ENCODE measurements at places on chromosomes 1 and 21.

GRCh38 chr1:42358791-42359190 lies 21.8 kb upstream of the RIMKLA start:
- DNase-seq: no peak

DNA sequence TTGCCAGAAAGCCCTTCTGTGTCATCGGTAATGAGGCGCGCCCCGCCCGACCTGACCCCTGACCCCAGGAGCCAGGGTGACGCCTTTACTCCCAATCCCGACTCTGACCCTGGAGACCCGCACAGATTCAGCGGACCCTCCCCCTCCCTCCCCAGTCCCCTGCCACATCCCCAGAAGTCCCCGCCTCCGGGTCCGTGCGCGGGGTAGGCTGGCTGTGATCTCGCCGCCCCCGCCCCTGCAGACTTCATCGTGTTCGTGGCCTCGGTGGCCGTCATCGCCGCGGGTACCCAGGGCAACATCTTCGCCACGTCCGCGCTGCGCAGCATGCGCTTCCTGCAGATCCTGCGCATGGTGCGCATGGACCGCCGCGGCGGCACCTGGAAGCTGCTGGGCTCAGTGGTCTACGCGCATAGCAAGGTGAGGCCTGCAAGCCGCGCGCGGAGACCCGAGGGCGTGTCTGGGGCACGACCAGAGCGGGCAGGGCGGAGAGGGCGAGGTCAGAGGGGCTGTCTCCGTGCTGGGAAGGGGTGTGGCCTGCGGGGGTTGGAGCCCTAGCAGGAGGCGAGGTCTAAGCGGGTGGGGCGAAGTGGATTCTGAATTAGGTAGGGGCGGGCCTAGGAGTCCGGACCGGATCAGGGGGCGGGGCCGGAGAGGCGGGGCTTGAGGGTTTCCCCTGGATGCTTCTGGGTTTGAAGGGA lies 34.8 kb downstream of the KCNQ4 start:
- DNase-seq: peak; percentile 88

GRCh38 chr1:220322570-220322969 lies 50.3 kb upstream of the RAB3GAP2 start:
- no peak for DNase-seq

- no peak for DNase-seq
Observed at GRCh38 chr1:56409112-56409691, 170.2 kb downstream of the PLPP3 start.

DNA sequence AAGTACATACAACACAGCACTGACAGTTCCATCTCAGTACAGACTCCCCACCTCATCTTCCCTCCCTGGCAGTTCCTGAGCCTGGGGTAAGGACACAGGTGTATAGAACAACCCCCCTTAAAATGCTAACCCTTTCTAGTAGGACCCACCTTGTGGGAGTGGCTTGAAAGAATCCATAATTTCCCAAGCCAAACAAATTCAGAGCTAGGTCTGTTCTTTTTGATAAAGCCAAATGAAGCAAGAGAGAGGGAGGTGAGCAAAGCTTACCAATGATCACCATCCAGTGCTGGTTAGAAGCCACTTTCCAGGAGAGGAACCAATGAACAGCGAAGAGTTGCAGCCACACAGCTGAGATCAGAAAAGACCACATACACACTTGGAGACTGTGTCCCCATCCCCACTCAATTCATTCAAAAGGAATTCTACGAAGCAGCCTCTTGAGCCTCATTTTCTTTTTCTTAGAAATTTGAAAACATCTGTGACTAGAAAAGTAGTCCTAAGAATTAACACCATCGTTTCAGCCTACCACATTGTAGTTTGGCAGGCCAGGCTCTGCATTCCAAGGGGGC lies 9.2 kb downstream of the UBE2Q1 start:
- DNase-seq: no peak

DNA sequence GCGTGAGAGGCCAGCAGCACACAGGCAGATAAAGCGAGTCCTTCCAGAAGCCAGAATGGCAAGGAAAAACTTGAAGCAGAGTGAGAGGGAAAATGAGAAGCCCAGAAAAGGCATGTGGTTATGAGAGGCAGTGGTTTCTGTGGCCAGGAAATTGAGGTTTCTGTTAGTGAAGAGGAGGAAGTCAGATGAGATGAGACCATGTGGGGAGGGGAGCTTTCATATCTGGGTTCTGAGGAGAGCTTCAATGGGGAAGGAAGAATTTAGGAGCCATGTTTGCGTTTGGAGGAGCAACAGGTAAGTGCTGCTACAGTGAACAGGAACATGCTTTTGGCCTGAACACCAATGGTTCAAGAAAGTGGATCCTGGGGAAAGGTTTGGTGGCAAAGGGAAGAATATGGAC lies 6.1 kb upstream of the CD1A start:
- DNase-seq: peak; percentile 55

GRCh38 chr1:9520411-9520810 lies 18.9 kb upstream of the SLC25A33 start:
- no peak for DNase-seq

DNA sequence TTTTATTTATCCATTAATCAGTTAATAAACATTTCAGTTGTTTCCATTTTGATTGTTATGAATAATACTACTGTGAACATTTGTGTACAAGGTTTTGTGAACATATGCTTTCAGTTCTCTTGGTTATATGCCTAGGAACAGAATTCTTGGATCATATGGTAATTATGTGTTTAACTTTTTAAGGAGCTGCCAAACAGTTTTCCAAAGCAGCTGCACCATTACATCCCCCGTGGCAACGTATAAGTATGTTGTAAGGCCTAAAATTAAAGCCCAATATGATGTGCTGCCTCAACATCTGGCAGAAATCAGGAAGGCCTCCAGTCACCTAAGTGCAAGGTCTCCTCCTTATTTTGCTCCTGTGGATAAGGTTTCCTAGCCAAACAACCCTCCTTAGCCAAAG lies 235.6 kb upstream of the CACYBP start:
- DNase-seq: no peak

DNA sequence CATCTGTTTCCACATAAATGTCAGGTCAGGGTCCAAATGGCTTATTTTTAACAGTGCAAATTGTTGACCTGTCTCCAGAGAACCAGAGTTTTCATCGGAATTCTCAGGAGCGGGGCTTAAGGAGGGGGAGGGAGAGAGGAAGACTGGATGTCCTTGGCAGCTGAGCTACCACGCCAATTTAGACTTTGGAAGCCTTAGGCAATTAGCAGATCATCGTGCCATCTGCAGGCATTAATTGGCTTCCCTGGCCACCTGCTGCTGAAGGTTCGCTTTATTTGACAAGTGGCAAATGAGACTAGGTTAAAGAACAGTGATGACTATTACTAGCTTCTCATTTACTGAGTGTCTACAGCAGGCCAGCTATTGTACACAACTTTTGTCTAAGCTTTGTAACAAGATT lies 43.7 kb downstream of the HLX start:
- DNase-seq: no peak

DNA sequence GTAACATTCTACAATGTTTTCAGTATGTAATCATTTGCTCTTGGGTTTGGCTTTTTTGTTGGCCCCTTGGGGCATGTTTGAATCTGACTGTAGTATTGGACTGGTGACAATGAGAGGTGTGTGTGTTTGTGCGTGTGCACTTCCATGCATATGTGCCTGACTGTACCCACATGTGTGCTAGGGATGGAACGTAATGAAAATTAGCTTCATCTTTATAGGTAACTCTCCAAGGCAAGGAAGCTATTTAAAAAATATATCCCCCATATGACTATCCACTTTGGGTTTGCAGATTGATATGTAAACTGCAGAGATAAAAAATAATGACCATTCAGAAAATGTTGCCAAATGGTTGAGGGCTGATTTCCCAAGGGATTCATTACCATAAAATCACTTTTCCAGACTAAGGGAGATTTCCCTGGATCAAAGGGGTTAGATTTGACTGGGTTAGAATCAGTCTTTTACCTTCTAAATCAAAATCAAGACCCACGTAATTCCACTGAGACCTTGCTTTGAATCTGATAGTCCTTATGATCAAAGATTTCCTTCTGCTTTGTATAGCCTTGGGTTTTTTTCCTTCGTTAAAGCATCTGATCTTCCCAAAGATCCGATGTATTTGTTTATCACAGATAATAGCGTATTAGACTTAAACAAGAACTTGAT lies 189.7 kb downstream of the CENPF start:
- DNase-seq: no peak

DNA sequence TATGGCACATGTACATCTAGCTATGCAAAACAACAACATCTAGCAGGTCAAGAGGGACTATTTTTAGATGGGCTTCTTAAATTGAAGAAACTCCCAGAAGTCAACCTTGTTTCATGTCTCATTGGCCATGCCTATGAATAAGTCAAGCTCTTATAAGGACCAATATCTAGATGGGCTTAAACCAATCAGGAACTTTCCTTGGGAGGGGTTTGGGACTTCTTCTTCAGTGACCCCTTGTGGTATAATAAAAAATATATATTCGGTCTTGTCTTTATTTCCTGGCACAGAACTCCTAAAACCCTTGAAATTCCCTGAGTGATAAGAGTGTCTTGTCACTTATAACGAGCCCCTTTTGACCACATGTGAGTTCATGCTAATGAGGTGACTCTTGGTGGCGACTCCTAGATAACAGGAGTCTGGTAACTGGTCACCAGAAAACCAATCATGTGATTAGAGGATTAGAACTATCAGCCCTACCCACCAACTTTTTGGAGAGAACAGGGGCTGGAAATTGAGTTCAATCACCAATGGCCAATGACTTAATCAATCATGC lies 218.3 kb downstream of the HHIPL2 start:
- no peak for DNase-seq

DNA sequence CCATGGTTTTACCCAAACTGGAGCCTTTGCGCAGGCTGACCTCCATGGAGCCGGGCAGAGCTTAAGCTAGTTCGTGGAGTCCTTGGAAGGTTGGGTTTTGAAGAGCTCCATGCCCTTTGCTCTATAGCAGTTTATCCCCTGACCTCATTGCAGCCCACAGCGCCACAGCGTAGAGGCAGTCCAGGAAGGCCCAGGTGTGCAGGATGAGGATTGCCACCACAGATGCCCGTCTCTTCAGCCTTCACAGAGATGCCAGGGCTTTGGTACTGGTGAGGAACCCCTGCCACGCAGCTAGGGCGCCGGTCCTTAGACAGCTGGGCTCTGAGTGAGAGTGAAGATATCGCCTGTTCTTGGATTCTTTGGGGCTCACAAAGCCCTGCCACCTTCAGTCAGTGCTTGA lies 138.6 kb downstream of the PEX14 start:
- no peak for DNase-seq

GRCh38 chr1:110610084-110610483 lies 3.9 kb upstream of the KCNA2 start:
- DNase-seq: no peak

- DNase-seq: no peak
Observed at GRCh38 chr1:230254265-230254664, 171.9 kb downstream of the PGBD5 start.

GRCh38 chr1:177315261-177315660 lies 144.5 kb downstream of the BRINP2 start:
- DNase-seq: no peak

DNA sequence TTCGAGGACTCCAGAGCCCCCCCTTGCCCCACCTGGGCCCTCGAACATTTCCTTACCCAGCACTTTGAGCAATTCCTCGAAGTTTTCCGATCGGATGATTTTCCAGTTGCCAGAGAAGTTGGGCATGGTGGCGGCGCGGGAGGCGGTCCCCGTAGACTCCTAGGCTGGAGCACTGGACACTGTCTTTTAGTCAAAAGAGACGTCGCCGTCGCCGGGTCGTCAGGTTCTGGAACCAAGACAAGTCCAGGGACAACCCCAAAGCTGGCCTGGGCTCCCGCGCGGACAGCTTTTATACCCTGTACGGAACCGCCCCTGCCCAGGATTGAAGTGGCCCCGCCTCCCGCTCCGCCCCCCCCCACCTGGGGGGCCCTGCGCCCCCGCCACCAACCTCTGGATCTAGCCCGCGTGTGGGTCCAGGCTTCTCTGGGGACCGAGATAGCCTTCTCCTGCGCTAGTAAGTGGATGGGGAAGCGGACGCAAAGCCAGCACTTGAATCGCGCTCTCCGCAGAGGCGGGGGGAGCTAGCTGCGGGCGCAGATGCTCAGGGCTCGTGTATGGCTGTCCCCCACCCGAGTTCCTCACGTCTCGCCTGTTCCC lies at the start of gene CRABP2:
Gene CRABP2, minus strand, starts transcription at position 263 of the 597 bp plus-strand sequence. Its CDS starts 137 bp downstream, at position 126.
- DNase-seq: no peak

GRCh38 chr1:10232163-10232562 lies 21.8 kb downstream of the KIF1B start:
- no peak for DNase-seq

- DNase-seq: no peak
Observed at GRCh38 chr1:92095874-92096273, 15.7 kb downstream of the BTBD8 start.

- DNase-seq: no peak
Observed at GRCh38 chr1:214933375-214933774, 149.2 kb upstream of the KCNK2 start.

GRCh38 chr1:24860841-24861240 lies 69.2 kb downstream of the RUNX3 start:
- DNase-seq: no peak

DNA sequence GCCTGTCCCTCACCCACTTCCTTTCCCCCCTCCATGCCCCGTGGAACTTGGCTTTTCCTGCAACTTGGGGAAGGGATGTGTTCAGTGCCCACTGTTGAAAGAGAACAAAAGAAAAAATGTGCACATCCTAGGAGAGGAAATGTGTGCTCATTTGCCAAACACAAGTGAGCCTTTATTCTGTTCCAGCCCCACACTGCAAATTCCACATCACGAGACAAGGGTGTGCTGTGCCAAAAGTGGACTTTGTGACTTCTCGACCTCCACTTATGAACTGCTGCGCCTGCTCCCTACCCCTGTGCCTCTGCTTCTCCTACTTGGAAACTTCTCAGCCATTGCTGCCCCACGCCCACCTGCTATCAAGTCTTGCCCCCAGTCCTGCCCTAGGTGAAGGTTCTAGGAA lies 97.0 kb upstream of the GRIK3 start:
- no peak for DNase-seq

DNA sequence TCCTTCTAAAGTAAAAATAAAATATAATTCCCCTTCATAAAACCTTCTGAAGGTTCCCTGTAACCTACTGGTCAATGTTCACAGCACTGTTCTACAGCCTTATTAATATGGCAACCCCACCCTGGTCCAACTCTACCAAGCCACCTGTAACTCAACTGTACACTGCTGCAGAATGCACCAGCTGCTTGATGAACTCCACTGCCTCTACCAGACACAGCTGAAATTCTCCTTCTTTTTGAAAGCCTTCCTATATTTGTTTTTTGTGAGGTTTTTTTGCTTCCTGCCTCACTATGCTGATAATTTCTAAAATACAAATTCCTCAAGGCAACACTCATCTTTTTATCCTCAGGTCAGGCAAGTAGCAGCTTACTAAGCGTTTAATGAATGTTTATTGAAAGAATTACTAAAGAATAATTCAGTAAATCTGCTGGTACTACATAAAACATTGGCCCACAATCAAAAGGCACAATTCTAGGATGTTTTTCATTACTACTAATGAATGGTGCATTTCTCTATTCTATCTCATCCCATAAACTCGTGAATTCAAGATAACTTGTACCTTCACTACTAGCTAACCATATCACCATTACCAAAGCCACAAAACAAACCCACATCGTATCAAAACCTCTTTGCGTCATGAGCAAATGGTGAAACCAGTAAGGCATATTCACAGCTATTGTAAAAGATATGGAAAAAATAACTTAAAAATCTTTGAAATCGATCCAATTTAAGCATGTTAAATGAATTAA lies 2.4 kb downstream of the SSX2IP start:
- DNase-seq: no peak

- DNase-seq: no peak
Observed at GRCh38 chr1:218488986-218489385, 143.8 kb downstream of the TGFB2 start.

- DNase-seq: peak; percentile 48
Observed at GRCh38 chr1:32240140-32240951, 6.7 kb upstream of the FAM167B start.

GRCh38 chr1:117044217-117044616 lies 15.9 kb upstream of the TTF2 start:
- no peak for DNase-seq
